ENCODE measurements at places on chromosomes 4 and X. TPM values are rescaled to one million over a fixed set of nuclear protein-coding genes. Genes with fewer than 3 reads are reported as not detected.

DNA sequence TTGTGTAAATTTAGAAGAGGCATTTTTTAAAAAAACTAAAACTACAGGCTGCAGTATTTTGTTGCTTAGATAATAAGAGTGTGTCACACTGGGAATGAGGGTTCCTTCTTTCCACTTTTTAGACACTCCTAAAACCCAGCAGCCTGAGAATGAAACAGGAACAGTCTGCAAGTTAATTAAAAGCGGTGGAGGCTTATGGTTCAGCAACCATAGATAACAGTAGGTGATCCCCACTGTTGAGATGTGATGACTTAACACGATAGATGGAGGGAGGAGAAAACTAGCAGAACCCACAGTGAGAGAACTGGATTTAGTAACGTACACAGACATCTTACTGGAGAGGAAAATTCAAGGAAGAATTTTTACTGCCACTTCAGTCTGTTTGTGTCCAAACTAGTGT is 767.3 kb downstream of the C4orf33 start:
- no peak for DNase-seq

GRCh38 chrX:109782994-109783700 is 50.1 kb upstream of the ACSL4 start:
- no peak for DNase-seq

- DNase-seq = no peak
Measured at GRCh38 chr4:129335818-129336217, 239.9 kb downstream of the C4orf33 start.

GRCh38 chrX:11908371-11908770 is 150.3 kb downstream of the MSL3 start:
- no peak for DNase-seq

Gene BST1
- total RNA-seq = 12.7 TPM

Gene HERC5
- total RNA-seq = 4.1 TPM

DNA sequence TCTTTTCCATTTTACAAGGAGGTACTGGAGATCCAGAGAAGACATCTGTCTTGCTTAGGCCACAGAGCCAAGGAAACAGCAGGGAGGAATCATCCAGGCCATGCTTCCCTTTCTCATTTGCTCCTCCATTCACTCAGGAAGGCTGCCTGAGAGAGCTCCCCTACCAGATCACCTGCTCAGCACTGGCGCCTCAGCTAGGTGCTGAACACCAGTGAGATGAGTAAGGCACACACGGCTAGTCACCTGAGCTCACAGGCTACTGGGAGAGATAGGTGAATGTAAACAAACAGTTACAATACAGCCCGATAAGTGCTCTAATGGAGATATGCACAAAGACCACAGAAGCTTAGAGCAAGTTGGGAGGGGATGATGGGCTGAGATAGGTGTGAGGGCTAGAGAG is 149.8 kb upstream of the ARHGEF9 start:
- DNase-seq = no peak

Gene STATH
- not detected for total RNA-seq

GRCh38 chr4:52529983-52530382 is 129.1 kb downstream of the USP46 start:
- DNase-seq = no peak

Gene PABPC4L
- total RNA-seq = 1.1 TPM

- no peak for DNase-seq
Measured at GRCh38 chr4:40066651-40067050, 10.0 kb downstream of the N4BP2 start.

- no peak for DNase-seq
Measured at GRCh38 chr4:161990721-161991120, 173.1 kb downstream of the FSTL5 start.

Gene FBXL5
- total RNA-seq = 93.5 TPM

Gene GAGE13
- total RNA-seq = 0.63 TPM

DNA sequence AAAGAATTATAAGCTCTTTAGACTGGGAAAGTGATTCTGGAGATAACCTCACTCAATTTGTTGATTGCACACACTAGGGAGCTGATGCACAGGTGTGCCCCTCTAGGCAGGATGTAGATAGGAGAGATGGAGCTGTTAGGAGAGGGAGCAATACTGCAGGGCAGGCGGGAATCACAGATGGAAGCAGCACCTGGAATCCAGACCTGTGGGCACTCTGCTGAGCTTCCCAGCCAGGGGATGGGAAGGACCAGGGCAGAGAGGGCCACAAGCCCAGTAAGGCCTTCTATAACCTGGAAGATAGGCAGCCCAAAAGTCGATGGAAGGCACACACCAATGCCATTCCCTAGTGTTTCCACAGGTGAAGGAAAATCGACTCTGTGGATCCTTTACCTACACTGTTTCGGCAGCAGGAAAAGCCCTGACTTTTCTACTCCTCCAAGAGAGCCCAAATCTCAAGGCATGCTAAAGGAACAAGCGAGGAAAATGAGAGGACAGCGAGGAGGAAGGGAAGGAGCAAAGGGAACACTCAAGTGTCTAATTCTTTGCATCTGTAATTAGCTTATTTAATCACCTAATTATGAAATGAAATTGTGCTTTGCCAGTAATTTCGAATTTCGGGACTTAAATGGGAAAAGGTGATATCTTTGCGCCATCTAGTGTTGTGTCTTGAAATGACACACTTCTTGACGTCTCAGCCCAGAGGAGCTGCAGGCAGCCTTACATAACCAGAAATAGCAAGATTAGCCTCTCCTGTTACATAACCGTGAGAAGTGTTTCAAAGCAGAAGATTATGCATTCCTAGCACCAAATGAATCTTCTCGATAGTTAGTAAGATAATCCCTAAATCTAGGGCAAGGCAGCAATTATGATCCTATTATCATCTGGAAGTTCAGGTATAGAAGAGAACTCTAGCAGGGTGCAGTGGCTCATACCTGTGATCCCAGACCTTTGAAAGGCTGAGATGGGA is 31.0 kb upstream of the TLR3 start:
- peak; percentile 78 for DNase-seq

Gene PCDH18
- 23.7 TPM for total RNA-seq

Gene USP17L26
- not detected for total RNA-seq

Gene TRO
- 11.1 TPM for total RNA-seq

- DNase-seq = no peak
Measured at GRCh38 chr4:114512595-114513295, 85.9 kb upstream of the UGT8 start.

DNA sequence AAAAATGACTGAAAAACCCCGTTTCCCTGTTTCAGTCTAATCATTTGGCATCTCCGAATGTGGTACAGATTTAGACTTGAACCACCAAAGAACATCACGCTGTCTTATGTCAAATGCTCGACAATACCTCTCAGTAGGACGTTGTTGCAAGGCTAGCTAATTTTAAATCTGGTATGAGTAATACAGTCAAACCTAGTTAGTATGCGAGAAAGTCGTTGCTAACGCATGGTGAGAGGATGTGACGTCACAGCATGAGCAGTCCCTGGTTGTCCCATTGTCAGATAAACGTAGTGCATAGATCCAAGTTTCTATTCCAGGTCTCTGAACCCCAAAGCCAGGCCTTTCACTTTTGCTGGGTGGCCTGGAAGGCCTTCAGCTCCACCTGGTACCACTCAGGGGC is 44.7 kb downstream of the SETD7 start:
- no peak for DNase-seq

GRCh38 chrX:111857534-111858060 is 18.4 kb upstream of the TRPC5OS start:
- DNase-seq = no peak

Gene HAND2
- total RNA-seq = 104 TPM

DNA sequence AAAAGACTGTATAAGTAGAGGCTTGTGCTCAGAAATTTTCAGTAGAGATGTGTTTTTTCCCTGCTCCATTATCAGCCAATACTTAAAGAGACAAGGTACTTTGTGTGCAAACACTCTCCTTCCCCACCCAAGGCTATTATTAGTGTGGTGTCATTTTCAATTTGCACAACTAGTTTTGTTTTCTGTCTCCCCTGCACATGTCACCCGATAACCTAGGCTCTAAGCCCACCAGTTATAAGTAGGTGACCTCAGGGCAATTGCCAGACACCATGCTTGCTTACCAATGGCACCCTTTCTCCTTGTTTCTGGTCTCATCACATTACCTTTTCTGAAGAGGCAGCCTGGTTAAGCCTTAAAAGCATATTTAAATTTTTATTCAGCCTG is 8.0 kb upstream of the GUCY1A1 start:
- DNase-seq = no peak

Gene MID1IP1
- total RNA-seq = 58.5 TPM

DNA sequence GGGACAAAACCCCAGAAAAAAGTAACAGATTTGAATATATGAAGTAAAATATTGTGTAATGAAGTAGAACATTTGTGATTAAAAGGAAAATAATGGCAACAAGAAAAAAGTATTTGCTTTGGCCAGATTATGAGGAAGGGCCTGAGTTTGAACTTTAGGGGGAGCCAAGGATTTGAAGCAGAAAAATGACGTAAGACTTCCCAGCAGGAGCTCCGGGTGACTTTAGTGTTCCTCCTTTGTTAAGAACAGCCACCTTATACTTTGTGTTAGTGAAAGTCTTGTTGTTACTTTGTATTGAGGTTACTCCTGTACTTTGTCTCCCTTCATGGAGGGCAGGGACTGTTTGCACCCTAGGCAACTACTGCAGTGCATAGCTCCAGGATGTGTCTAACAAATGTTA is 41.1 kb downstream of the DCUN1D4 start:
- no peak for DNase-seq

GRCh38 chrX:19543951-19544381 is 28.7 kb upstream of the MAP3K15 start:
- DNase-seq = no peak

Gene CC2D2A
- total RNA-seq = 29.9 TPM

DNA sequence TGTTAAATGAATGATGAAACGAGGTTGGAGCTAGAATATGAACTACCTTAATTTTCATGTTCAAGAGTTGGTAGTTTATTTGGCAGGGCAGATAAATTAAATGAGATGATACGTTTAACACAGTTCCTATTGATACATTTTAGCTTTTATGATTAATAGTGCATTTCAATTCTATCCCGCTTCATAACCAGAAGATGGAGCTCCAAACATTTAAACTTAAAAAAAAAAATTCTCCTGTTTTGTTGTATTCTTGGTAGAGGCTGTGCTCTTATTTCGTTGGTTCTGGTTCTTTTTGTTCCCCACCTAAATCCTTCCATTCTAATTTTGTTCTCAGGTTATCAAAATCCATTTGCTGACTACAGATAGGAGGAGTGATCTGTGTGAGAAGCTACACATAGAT is 71.8 kb upstream of the PTPN13 start:
- DNase-seq = no peak

DNA sequence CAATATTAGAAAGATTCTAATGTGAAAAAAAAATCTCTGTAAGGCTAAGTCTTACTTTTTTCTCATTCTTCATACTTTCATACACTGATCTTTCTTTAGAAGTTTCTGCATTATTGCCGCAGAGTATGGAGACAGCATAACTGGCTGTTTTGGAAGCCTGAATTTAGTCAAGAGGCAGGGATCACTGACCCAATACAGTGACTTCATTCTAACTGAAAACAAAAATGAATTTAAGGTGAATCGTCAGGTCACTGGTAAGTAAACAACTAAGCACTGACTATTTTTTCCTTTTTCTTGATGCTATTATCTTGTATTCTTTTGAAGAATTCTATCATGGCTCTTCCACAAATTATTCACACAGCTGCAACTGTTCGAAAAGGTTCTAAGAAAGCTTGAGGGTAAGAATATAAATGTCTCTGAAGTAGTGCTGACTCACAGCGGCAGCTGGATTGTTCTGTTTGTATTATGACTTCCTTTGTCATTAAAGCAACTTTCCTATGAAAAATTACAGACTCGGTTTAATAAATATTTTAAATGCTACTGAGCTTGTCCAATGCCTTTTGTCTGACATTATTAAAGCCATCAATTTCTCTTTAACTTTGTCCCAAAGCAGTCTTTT is 609.3 kb downstream of the FSTL5 start:
- no peak for DNase-seq

DNA sequence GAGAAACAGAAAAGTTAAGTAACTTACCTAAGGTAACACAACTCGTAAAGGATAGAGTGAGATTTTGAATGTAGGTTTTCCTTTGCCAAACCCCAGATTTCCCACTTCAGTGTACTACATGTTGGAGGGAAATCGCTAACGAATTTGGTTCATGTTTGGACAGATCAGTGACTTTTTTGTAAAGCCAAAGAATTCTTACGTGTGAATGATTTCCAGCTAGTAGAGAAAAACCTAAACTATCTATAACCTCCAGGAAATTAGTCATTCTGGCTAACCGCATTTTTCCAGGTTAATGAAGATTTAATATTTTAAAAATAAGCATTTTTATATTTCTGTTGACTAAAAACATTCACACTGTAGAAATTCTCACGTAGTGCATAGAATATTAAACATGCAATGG is 7.2 kb downstream of the TENM3 start:
- DNase-seq = no peak

- DNase-seq = peak; percentile 18
Measured at GRCh38 chr4:144399927-144400326, 246.0 kb upstream of the HHIP start.

GRCh38 chr4:125123570-125124109 is 191.1 kb upstream of the FAT4 start:
- DNase-seq = no peak

Measured in mucosa of gallbladder (tissue), 1 donor.